ENCODE measurements at places on chromosomes 12 and 14.

- no peak for DNase-seq
Observed at GRCh38 chr12:48422060-48422459, 50.3 kb upstream of the ANP32D start.

- peak; percentile 32 for DNase-seq
Observed at GRCh38 chr12:56487448-56488040, 417 bp downstream of the GLS2 start.

GRCh38 chr14:102805371-102805891, 28.2 kb downstream of the TRAF3 start:
- DNase-seq, result peak; percentile 47

DNA sequence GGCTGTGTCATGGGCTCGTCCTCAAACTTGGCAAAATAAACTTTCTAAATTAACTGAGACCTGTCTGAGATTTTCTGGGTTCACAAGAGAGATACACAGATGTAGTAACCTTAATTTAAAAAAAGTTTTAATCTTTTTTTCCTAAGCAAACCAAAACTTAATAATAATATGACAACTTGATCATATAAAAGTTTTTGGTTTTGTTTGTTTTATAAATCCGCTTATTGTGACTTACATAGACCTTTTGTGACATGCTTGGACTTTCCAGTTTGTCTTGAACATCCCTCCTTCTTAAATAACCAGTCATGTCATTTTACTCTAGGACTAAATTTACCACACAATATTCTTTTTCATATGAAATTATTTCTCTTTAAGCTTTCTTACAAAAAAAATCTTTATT, 8.5 kb downstream of the RDH12 start:
- DNase-seq, result no peak

- no peak for DNase-seq
Observed at GRCh38 chr14:64692189-64692985, 11.8 kb upstream of the PLEKHG3 start.

DNA sequence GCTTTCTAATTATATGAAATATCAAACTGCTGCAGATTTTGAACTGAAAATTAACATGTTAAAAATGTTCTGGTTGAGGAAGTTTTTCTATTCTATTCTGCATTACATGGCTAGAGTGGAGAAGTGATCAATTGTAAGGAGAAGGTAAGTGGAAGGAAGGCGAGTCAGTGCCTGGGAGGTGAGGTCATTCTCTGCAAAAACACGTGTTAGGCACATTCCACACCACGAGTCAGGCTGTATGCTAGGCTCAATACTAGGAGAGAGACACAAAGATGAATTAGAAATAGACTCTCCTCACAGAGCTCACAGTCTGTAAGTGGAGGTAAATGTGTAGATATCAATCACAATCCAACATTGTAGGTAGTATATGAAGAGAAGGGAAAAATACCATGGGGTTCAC, 194.1 kb downstream of the NOVA1 start:
- DNase-seq, result no peak

GRCh38 chr14:94936901-94937685, 167.2 kb upstream of the GSC start:
- DNase-seq, result no peak
